SK-MEL-5 (cell line): ENCODE measurements at places on chromosomes 2 and 18. TPM values are rescaled to one million over a fixed set of nuclear protein-coding genes. Genes with fewer than 3 reads are reported as not detected.

LAMA1 gene
- total RNA-seq = 116 and 131 TPM in 2 replicates

LHCGR gene
- not detected in 2 replicates for total RNA-seq

CHRNG gene
- total RNA-seq = not detected in 2 replicates

CGREF1 gene
- total RNA-seq = 20.4 and 22.3 TPM in 2 replicates

TUBA3E gene
- total RNA-seq = not detected in 2 replicates

SERPINB13 gene
- total RNA-seq = not detected in 2 replicates
